ENCODE measurements at places on chromosomes 2 and 18.

- DNase-seq: peak; percentile 5
Measured at GRCh38 chr2:170928036-170928823, 823 bp upstream of the GORASP2 start.

DNA sequence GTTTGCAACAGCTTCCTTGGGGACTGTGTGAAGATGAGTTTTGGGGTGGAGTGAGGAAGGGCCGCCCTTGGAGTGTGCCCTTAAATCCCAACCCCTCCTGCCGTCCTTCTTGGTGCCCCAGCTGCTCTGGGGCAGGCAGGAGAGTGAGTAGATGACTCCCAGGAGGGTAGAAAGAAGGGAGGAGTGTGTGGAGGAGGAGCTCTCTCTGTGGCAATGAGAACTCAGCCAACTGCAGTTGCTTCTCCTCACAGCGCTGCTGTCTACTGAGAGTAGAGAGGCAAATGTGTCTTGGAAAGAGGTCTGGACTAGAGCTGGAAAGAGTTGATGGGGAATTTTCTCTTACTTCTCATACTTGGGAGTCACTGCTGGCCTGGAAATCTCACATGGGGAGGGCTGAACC, 21.8 kb upstream of the SIX2 start:
- DNase-seq: no peak

- no peak for DNase-seq
Measured at GRCh38 chr2:168939918-168940317, 38.8 kb downstream of the G6PC2 start.

DNA sequence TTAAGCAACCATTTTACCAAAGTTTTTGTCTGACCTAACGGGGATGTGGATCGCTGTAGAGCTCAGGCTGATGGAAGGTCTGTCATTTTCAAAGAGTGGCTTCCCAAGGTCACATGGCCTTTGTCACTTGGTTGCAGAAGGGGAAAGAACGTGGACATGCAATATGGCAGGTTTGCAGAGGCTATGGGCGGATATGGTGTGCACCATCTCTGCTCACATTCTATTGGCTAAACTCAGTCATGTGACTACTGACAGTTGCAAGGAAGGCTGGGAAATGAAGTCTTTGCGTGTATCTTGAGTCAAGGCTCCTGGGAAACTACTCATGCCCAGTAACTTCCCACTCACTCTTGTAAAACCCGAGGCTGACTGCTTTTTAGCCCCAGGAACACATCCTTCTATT, 96.8 kb downstream of the ST6GAL2 start:
- DNase-seq: no peak

DNA sequence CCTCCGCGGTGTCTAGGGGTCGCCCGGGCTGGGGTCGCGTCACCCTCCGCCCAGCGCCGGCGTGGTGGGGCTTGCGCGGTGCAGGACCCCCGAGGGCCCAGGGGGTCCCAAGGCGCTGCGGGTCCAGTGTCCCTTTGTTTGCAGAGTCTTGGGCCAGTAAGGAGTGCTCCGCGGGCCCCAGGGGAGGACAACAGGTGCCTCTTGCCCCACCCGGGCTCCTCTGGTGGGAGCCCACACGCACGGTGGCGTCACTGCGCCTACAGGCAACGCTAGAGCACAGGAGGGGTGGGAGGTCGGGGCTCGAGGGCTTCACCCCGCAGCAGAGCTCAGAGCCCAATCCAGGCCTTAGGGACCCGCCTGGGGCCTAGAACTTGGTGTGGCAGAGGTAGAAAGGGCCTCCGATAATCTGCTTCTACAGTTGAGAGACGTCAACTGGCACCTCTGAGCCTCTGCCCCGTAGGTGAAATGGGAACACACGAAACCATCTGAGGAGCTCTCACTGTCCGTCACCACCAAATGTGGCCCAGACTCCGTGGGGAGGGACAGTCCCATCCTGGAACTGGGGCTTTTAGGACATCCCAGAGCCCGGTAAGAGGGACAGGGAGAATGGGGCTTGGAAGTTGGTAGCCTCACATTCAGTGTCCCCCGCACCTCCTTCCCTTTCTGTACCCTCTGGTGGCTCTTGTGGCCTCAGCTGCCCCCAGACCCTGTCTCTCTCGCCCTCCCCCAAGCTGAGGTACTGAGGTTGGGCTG, 1.4 kb downstream of the ARID5A start:
- DNase-seq: no peak

- no peak for DNase-seq
Measured at GRCh38 chr2:15749460-15750432, 158.1 kb downstream of the DDX1 start.

GRCh38 chr2:198385856-198386255, 581.5 kb downstream of the PLCL1 start:
- no peak for DNase-seq

- DNase-seq: no peak
Measured at GRCh38 chr2:172427990-172428831, 825 bp downstream of the ITGA6 start.

DNA sequence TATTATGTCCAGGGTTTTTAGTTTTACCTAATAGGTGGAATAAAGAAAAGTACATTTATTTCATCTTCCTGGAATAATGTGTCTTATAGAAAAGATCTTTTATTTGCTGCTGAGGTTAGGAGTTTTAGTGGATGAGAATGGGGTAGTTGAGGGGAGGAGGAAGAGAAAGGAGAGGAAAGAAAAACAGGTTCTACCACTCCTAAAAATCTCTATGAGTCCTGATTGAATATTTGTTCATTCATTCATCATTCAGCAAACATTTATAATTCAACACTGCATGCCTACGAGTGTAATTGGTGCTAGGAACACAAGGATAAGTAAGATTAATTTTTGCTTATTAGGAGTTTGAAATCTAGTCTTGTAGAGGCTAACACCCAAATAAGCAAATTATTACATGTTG, 45.2 kb upstream of the SLC4A10 start:
- DNase-seq: no peak

- no peak for DNase-seq
Measured at GRCh38 chr2:88443353-88443938, 9.0 kb downstream of the FOXI3 start.

- DNase-seq: no peak
Measured at GRCh38 chr2:46481198-46482193, 2.1 kb downstream of the TMEM247 start.

- no peak for DNase-seq
Measured at GRCh38 chr2:121387591-121388325, 102.8 kb upstream of the TFCP2L1 start.

GRCh38 chr2:19185086-19185485, 173.3 kb downstream of the OSR1 start:
- DNase-seq: no peak

DNA sequence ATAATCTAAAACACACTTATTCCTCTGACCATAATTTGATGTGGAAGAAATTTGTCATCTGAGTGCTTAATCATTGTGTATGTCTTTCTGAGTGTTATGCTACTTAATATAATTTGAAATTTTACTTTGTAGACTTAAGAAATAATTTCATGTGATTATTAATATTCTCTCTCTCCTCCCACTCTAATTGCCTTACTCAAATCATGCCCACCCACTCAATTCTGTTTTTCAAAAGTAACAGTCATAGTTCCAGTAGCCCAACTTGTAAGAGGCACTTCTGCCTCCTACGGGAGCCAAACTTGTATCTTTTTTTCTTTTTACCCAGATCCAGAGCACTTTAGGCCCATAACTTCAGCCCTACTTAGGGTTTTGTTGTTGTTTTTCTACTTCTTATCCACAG, 18.5 kb upstream of the KYNU start:
- DNase-seq: no peak

GRCh38 chr2:215973954-215974699, 39.2 kb downstream of the MREG start:
- no peak for DNase-seq

GRCh38 chr2:43346602-43347567, 120.5 kb upstream of the ZFP36L2 start:
- no peak for DNase-seq

- DNase-seq: no peak
Measured at GRCh38 chr18:21012308-21012707, 99.3 kb downstream of the ROCK1 start.

DNA sequence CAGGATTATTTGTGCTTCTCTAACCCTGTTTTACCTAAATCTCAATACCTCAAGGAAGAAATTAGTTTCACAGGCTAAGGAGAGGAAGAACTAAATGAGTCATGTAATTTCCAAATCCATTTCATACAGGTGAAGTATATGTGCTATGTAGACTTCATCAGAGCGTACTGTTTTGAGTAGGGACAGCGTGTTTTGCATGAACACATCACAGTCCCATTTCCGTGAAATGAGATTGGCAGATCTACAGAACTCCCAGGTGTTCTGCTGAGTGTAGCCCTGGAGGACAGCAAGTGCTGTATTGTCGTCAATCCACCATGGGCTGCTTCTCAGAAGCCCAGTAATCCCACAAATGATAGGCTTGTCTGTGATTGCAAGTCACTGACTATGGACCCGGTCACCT, 97.7 kb downstream of the XRCC5 start:
- DNase-seq: no peak

- DNase-seq: no peak
Measured at GRCh38 chr2:33275689-33276444, 200.6 kb upstream of the RASGRP3 start.

GRCh38 chr2:196341277-196341841, 170.0 kb upstream of the STK17B start:
- no peak for DNase-seq

- no peak for DNase-seq
Measured at GRCh38 chr2:234676783-234677450, 180.0 kb upstream of the ARL4C start.

- DNase-seq: no peak
Measured at GRCh38 chr2:197513915-197514314, 2.0 kb upstream of the MOB4 start.

DNA sequence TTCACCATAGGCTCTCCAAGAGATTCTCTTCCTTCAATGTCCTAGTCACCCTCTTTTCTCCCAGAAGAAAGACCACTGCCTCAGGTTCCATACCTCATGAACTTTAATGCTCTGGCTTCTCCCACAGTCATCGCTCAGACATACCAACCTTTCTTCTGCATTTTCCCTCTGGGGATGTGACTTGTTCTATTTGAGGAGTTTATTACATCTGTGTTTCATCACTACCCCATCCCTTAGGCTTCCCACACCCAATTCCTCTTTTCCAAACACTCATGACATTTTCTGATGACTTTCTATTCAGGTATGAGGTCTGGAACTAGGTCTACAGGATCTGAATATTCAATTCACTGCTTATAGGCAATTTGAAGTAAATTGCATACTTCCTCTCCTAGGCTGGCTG, 298.6 kb upstream of the MAP2 start:
- no peak for DNase-seq

DNA sequence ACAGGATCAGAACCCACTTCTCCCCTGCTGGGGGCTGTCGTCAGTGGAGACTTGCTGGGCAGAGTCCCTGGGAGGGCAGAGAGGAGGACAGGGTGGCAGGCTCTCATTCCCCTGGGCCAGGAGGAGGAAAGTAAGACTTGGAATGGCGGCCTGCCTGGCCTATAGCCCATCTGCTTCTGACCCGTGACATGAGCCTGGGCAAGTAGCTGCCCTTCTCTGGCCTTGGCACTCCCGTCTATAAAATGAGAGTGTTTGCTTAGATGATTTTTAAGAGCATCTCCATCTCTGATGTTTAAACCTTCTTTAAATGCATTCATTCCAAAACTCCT, 173.0 kb downstream of the DDX1 start:
- no peak for DNase-seq

- DNase-seq: no peak
Measured at GRCh38 chr2:140680862-140681261, 1450.0 kb downstream of the LRP1B start.

Data from muscle of arm (tissue), 14 donors.